H1 (cell line): ENCODE measurements at places on chromosomes 2 and 18. TPM values are rescaled to one million over a fixed set of nuclear protein-coding genes. Genes with fewer than 3 reads are reported as not detected.
A peak's percentile ranks its signal among the peaks of the same experiment; 100 is the strongest.

HNMT gene
- 3.2 and 3.6 TPM in 2 replicates for total RNA-seq

ERICH2 gene
- total RNA-seq, result 2.0 and 2.1 TPM in 2 replicates

DPY30 gene
- 150 and 157 TPM in 2 replicates for total RNA-seq

CAVIN2 gene
- total RNA-seq, result not detected in 2 replicates

FAM124B gene
- total RNA-seq, result 2.0 and 2.6 TPM in 2 replicates

ALPI gene
- not detected in 2 replicates for total RNA-seq

AMER3 gene
- total RNA-seq, result 0.19 and 0.55 TPM in 2 replicates

- H3K36me3 ChIP-seq, result no peaks in the 10 kb centered on the region
- H3K4me3 ChIP-seq, result no peak overlapping the region
- no peaks in the 10 kb centered on the region; the same call in 1 of the 2 replicates for H3K4me1 ChIP-seq
Observed at GRCh38 chr2:237896507-237896892, 37.1 kb downstream of the RAMP1 start.

GRCh38 chr2:28463893-28464292, 32.0 kb upstream of the PLB1 start:
- H3K4me1 ChIP-seq, result no peaks in the 10 kb centered on the region
- no peak for DNase-seq
- H3K27ac ChIP-seq, result no peak overlapping the region

- no peak for DNase-seq
- H3K4me3 ChIP-seq, result no peak overlapping the region
- no peak overlapping the region for H3K27ac ChIP-seq
- H3K27me3 ChIP-seq, result no peaks in the 10 kb centered on the region
- peaks cover 2% of the 10 kb centered on the region for H3K4me1 ChIP-seq
Observed at GRCh38 chr18:38174594-38174993, 609.0 kb upstream of the CELF4 start.

DNA sequence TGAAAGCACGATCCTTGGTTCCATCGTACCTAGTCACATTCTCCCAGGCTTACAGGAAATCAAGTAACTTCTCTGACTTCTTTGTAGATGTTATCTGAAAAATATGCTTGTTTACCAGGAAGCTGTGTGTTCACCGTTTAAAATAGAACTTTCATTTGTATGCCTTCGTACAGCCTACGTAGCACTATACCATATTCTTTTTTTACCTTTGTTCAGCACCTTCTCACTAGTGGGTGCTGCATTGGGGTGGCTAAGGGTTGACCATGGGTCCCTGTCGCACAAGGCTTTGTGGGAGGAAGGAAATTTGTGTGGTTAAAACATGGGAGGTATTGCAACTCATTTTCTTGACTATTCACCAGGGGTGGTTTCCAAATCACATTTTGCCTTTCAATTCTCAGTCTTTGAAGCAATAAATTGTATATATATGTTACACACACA, 16.6 kb downstream of the MALT1 start:
- H3K27me3 ChIP-seq, result no peaks in the 10 kb centered on the region
- H3K4me3 ChIP-seq, result no peak overlapping the region
- H3K4me1 ChIP-seq, result no peaks in the 10 kb centered on the region
- DNase-seq, result no peak
- no peak overlapping the region for H3K27ac ChIP-seq

- no peaks in the 10 kb centered on the region for H3K36me3 ChIP-seq
- no peak overlapping the region for H3K4me3 ChIP-seq
- no peak for DNase-seq
- H3K4me1 ChIP-seq, result no peaks in the 10 kb centered on the region
- no peaks in the 10 kb centered on the region for H3K27me3 ChIP-seq
- H3K27ac ChIP-seq, result no peak overlapping the region
Observed at GRCh38 chr2:137345994-137346393, 580.6 kb downstream of the THSD7B start.

DNA sequence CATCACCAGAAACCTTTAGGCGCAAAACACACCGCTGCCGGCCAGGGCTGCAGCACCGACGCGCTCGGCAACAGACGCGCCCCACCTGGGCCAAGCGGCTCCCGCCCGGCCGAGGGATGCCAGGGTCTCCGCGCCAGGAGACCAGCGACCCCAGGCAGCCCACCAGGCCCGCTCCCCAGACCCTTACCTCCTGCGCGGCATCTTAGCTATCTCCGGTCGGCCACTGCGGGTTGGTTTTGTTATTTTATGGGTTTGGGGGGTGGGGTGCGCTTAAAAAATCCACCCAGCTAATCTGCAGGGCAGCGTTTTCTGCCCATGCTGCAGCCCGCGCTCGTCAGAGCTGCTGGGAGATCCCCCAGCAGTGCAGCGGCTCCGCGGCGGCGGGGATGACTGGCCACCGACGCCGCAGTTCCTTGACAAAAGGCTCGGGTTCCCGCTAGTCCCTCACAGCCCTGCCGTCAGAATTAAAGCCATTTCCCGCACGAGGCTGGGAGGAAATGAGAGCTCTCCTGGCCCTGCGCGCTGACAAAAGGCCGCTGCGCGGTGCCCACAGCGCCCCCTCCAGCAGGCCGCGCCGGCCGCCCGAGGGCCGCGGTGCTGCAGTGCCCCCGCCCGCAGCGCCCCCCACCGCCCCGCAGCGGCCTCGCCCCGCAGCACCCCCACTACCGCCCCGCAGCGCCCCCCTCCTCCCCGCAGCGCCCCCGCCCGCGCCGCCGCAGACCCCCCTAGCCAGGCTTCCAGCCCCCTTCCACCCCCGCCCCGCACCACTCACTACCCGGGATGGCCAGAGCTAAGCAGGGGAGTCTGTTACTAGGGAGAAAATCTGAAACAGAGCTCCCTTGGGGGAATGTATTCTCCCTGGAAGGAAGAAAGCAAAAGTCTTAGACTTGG, at the start of gene ADD2:
TSS of gene ADD2 (minus strand) at position 502 of the 891 bp plus-strand sequence. CDS start 61,792 bp downstream, outside the sequence.
- H3K27ac ChIP-seq, result peak within 1 kb of the TSS; percentile 92
- H3K36me3 ChIP-seq, result no peaks in the 10 kb centered on the region
- DNase-seq, result peak; percentile 80
- H3K4me1 ChIP-seq, result peaks cover 25% of the 10 kb centered on the region
- peak within 1 kb of the TSS; percentile 86 for H3K4me3 ChIP-seq
- no peaks in the 10 kb centered on the region for H3K27me3 ChIP-seq

GRCh38 chr2:133579274-133579673, 11.0 kb upstream of the NCKAP5 start:
- H3K27me3 ChIP-seq, result no peaks in the 10 kb centered on the region
- H3K36me3 ChIP-seq, result no peaks in the 10 kb centered on the region
- peaks cover under 1% of the 10 kb centered on the region; the same call in 1 of the 2 replicates for H3K4me1 ChIP-seq
- no peak overlapping the region for H3K27ac ChIP-seq

DNA sequence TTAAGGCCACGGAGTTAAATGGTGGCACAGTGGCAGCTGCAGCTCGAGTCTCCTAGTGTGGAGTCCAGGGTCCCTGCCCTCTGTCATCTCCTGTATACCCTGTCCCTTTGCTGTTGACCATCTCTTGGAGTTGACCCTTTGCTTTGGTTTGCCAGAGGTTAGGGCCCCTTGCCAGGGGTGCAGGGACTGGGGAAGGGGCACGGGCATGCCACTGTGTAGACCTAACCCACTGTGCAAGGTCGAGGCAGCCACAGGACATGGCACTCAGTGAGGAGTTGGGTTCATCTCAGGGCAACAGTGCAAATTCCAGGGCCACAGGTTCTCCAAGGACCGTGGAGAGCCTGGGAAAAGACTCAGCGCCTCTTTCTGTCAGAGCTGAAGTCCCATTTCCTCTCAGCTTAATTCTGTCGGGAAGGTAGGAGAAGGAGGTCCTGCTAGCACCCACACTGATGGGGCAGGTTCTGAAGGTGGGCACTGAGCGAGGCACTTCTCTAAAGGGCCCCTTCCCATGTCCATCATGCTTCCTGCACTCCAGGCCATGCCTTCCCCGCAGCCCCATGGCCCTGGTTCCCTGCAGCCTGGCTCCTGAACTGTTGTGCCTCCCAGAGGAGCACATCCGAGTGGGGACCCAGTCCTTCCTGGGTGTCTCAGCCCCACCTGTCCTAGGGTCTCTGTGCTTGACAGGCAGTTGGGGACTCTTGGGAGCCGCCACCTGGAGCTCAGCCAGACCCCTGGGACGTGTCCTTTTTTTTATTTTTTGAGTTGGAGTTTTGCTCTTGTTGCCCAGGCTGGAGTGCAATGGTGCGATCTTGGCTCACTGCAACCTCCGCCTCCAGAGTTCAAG, 2.8 kb downstream of the KHK start:
- peaks cover 4% of the 10 kb centered on the region for H3K4me1 ChIP-seq
- no peak overlapping the region for H3K27ac ChIP-seq
- H3K36me3 ChIP-seq, result no peaks in the 10 kb centered on the region
- no peak overlapping the region for H3K4me3 ChIP-seq

- no peaks in the 10 kb centered on the region for H3K4me1 ChIP-seq
- no peak overlapping the region for H3K4me3 ChIP-seq
- no peak overlapping the region for H3K27ac ChIP-seq
- no peaks in the 10 kb centered on the region for H3K27me3 ChIP-seq
Observed at GRCh38 chr2:28707592-28707991, 44.0 kb upstream of the PPP1CB start.

DNA sequence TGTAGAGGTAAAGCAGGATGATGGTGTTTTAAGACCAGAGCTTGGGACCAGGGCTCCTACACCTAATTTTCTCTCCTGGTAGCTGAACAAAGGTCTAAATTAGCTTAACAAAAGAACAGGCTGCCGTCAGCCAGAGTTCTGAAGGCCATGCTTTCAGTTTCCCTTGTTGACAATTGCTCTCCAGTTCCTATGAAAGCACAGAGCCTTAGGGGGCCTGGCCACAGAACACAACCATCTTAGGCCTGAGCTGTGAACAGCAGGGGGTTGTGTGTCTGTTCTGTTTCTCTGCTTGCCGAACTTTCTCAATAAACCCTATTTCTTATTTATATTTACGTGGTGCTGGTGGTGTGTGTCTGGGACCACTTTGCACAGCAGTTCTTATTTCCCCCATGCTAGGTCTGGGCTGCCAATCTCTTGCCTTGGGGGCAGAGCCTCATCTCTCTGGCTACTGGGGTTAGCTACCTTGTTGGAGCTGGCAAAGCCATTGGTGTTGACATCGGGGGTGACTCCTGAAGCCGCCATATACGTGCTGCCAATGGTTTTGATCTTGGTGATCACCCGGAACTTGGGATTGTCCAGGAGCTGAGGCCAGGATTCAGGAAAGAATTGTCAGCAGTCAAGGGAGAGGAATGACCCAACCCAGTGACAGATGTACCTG, 29.0 kb downstream of the CENPO start:
- H3K36me3 ChIP-seq, result peaks cover 48% of the 10 kb centered on the region
- peaks cover 29% of the 10 kb centered on the region for H3K4me1 ChIP-seq
- DNase-seq, result peak; percentile 62
- H3K4me3 ChIP-seq, result peak overlapping the region; percentile 19; the same call in 1 of the 2 replicates

GRCh38 chr2:128322715-128323554, 4.3 kb upstream of the HS6ST1 start:
- H3K36me3 ChIP-seq, result no peaks in the 10 kb centered on the region
- H3K27me3 ChIP-seq, result peaks cover 12% of the 10 kb centered on the region; the same call in 1 of the 2 replicates

DNA sequence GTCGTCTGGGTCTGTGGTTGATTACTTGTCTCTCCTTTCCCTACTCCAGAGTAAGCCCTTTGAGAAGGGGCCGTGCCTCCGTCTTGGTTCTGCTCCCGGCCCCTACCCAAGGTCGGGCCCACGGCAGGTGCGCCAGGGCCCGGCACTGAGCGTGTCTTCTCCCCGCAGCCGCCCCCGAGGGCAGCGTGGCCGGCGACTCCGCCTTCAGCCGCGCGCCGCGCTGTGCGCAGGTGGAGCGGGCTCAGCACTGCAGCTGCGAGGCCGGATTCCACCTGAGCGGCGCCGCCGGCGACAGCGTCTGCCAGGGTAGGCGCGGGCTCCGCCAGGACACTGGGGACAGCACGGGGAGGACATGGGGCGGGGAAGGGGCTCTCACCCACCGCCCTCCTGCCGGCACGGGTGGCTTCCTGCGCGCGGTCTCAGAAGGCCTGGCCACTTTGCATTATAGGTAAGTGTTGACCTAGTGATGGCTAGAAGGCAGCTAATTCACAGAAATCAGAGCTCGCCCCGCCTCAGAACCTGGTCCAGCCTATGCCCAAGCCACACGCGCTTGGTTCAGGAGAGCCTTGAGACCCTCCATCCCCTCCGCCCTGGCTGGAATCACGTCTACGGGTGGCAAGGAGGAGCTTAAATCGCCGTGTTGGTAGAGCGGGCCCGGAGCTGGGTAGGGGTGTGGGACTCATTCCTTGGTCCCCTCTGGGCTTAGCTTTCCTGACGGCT, 43.5 kb downstream of the FBLN7 start:
- no peaks in the 10 kb centered on the region for H3K36me3 ChIP-seq
- peak; percentile 69 for DNase-seq
- peak overlapping the region; percentile 51 for H3K4me3 ChIP-seq
- H3K27me3 ChIP-seq, result peaks cover 11% of the 10 kb centered on the region; the same call in 1 of the 2 replicates
- H3K27ac ChIP-seq, result no peak overlapping the region

DNA sequence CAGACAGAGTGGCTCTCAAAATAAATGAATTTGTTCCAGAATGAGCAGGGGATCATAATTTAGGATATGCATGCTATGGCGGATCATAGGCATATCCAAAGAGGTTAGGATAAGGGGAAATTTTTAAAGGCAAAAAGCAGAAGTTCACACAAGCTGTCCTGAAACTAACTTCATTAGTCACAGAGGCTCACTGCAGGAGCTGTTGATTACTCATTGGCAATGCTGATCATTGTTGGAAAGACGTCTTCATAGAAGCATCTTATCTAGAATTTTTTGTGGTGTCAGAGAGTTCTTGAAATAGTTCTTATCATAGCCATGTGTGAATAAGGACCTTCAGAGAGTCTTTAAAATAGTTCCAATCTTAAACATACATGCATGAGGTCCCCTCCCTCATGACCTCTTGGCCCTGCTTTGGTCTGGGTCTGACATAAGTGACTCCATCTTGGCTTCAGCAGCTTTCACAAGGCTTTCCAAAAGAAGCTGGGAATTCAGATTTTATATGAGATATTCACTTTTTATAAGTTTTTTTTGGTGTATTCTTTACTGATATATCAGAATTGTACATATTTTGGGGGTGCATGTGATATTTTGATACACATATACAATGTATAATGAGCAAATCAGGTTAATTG, 7.5 kb upstream of the CCDC195 start:
- no peak overlapping the region for H3K4me3 ChIP-seq
- H3K27me3 ChIP-seq, result no peaks in the 10 kb centered on the region
- H3K4me1 ChIP-seq, result no peaks in the 10 kb centered on the region

DNA sequence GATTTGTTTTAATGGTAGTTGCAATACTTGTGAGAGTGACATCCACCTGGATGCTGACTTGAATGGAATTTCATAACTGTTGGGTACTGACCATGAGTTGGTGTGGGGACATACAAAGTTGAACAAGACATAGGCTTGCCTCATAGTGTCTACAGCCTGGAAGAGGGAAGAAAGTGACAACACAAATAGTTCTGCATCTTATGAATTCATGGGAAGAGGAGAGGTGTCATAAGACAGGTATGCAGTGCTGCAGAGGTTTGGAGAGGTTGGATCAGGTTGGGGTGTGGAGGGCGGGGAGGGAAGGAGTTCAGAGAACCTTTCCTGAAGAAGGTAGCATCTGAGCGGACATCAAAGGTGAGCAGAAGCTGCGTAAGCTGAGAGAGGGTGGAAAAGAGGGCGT, 44.0 kb downstream of the HRH4 start:
- H3K4me3 ChIP-seq, result no peak overlapping the region
- H3K36me3 ChIP-seq, result no peaks in the 10 kb centered on the region
- DNase-seq, result no peak
- no peaks in the 10 kb centered on the region for H3K4me1 ChIP-seq
- H3K27me3 ChIP-seq, result no peaks in the 10 kb centered on the region
- H3K27ac ChIP-seq, result no peak overlapping the region

DNA sequence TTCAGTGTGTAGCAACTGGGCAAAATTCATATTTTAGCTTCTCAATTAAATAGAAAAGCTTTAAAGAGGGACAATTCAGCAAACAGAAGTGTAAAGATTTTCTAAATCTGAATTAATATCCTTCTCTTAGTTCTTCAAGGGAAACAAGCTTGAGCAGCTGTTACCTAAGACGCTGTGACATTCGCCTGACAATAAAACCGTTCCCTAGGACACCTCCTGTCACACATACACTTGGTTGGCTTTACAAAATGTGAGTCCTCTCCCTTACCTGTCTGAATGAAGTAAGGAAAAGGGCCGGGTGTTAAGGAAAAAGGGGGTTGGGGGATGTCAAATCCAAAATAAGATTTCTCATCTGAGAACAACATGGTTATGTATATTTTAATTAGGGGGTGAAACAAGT, 2.1 kb downstream of the SERTAD2 start:
- no peak overlapping the region for H3K27ac ChIP-seq
- peaks cover 14% of the 10 kb centered on the region for H3K4me1 ChIP-seq
- no peak for DNase-seq
- peaks cover 5% of the 10 kb centered on the region; the same call in 1 of the 2 replicates for H3K27me3 ChIP-seq
